ENCODE measurements at places on chromosomes 4 and X.

DNA sequence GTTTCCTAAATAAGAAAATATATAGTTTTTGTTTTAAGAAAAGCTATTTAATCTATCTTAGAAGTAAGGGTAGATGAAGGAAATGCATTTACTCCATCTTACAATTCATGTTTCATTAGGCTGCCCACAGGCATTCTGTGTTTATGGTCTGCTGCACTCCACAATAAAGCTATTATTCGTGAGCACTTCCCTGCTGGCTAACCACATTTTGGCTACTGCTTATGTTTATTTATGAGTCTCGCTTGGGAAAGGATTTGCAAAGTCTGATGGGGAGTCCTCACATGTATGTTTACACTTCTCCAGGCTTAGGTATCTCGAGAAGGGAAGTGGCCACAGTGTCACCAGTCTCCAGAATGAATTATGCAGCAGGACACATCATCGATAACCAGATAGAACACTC lies 260.8 kb upstream of the VCX start:
- DNase-seq: no peak

DNA sequence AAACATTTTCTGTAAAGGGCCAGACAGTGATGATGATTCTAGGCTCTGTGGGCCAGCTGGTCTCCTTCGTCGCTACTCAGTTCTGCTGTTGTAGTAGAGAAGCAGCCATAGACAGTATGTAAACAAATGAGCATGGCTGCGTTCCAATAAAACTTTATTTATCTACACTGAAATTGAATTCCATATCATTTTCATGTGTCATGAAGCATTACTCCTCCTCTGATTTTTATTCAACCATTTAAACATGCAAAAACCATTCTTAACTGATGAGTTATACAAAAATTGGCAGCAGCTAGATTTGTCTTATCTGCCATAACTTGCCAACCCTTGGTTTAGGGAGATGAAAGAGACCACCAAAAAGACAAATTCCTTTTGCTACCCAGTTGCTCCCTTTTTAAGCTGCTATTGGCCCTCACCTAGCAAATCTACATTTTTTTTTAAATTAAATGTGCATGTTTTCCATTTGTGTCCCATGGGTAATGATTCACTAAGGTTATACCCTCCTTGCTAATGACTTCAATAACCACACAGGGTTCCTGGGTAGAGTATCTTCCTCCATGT lies 309.9 kb downstream of the DHX15 start:
- DNase-seq: no peak

DNA sequence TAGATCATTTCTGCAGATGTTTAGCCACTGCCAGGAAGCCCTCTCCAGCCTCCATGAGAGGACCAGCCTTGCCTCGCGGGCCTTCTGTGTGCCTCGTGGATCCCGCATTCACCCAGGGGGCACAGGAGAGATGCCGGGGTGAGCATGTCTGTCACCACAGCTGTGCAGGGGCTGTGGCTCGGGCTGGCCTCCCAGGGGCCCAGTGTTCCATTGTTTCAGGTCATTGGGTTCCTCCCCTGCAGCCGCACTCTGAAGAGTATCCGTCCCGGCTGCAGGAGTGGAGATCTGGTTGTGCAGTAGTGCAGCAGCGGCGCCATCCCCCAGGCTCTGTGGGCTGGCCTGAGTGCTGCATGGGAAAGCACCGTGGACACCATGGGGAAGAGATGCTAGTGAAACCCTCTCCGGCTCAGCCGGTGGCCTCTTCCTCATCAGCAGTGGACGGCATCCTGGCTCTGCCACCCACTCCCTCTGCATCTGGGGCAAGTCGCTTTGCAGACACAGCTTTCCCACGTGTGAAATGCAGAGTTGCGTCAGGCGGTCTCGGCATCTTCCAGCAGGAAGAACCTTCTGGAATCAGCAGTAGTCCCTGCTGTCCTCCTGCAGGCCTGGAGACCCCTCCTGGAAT lies 29.1 kb downstream of the TBC1D14 start:
- DNase-seq: no peak

- DNase-seq: no peak
These were observed 268.9 kb downstream of the C4orf33 start for GRCh38 chr4:129364747-129365452.

GRCh38 chr4:69843301-69843700 lies 16.6 kb downstream of the SULT1E1 start:
- no peak for DNase-seq

- DNase-seq: no peak
These were observed 252.4 kb upstream of the FAT4 start for GRCh38 chr4:125062115-125063050.

DNA sequence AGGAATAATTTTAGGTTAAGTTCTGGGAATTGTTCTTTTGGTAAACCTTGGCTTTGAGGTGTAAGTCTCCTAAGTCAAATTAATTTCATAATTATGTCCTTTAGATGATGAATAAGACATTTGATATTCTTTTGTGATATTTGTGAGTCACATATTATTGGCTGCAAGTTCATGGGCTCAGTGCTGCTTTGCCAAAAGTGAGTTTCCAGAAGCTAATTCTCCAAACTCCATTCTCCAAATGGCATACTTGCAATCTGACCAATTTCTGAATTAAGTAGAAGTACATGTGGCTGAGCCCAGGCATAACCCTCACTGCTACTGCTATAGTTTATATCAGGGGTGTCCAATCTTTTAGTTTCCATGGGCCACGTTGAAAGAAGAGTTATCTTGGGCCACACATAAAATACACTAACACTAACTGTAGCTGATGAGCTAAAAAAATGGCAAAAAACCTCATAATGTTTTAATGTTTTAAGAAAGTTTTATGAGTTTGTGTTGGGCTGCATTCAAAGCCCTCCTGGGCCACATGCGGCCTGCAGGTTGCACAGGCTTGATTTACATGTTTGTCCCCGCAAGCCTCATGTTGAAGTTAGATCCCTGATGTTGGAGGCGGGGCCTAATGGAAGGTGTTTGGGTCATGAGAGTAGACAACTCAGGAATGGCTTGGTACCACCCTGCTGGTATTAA lies 196.1 kb downstream of the ZNF330 start:
- DNase-seq: no peak

DNA sequence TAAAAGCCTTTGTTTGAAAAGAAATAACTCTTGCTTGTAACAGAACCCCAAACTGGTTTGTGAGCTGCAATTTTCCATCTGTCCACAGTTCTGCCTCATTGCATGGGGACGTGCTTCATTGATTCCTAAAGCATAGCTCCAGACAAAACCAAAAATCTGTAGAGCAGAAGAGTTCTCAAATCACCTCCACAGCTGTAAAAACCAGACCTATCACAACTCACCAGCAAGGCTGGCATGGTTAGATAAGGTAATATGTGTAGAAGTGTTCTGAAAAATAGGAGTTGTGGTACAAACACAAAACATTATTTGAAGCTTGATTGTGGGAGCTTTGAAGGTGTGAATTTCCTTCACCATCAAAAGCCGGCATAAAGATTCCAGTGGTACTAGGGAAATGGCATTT lies 12.5 kb upstream of the RAB28 start:
- no peak for DNase-seq

DNA sequence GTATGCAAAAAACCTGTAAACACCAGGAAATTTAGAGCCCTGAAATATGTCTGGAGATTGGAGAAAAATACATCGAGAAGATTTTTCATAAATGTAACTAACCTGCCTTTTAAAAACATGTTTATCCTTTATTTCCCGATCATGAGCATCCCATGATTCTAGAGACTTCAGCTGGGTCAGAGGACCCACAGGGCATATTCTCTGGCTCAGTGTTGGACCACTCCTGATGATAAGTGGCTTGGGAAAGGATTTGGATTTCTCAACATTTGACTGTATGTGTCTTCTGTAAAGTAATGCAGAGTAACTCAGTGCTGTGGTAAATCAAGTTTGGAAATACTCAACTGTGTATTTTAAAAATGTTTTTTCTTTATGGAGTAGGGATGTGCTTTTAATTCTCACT lies 40.0 kb upstream of the ANK2 start:
- no peak for DNase-seq
